Activated CD8-positive, alpha-beta T cell treated with anti-CD3 and anti-CD28 coated beads, Interleukin-2, amount 10 ng/mL, durations not matched to agents 7 days and 5 days (primary cell): ENCODE measurements at places on chromosomes 16 and 17.

DNA sequence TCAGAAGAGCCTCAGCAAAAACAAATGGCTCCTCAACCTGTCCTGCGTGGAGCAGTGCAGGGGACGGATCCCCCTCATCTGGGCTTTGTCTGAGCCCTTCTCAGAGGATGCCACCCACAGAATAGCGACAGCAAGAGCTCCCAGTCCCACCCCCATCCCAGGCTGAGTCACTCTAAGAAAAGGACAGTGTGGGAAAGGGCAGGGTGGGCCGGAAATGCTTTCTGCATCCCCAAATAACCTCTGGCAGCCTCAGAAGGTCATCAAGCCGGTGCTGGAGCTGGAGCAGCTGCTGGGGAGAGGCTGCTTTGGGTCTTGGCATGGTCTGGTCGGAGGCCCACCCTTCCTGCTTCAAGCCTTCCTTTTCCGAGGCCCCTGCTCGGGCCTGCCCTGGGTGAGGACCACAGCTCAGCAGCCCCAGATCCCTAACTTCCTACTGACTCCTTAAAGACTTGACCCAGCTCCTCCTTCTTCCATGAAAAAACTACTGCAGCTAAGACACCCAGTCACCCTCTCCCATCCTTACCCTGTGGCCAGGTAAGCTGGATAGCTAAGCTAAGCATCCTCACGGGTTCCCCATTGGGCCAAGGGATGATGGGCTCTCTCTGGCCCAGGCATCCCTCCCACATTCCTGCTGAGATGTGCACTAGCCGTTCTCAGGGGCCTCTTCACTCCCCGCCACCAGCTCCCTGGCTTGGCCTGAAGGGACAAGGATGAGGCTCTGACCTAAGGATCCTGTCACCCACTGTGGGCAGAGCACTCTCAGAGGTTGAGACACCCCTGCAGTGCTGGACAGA, 8.7 kb downstream of the SLC12A4 start:
- no peak for DNase-seq

GRCh38 chr17:32558326-32558955, 71.6 kb downstream of the CDK5R1 start:
- no peak for DNase-seq

GRCh38 chr16:70758786-70759185, 42.2 kb downstream of the VAC14 start:
- DNase-seq: no peak

DNA sequence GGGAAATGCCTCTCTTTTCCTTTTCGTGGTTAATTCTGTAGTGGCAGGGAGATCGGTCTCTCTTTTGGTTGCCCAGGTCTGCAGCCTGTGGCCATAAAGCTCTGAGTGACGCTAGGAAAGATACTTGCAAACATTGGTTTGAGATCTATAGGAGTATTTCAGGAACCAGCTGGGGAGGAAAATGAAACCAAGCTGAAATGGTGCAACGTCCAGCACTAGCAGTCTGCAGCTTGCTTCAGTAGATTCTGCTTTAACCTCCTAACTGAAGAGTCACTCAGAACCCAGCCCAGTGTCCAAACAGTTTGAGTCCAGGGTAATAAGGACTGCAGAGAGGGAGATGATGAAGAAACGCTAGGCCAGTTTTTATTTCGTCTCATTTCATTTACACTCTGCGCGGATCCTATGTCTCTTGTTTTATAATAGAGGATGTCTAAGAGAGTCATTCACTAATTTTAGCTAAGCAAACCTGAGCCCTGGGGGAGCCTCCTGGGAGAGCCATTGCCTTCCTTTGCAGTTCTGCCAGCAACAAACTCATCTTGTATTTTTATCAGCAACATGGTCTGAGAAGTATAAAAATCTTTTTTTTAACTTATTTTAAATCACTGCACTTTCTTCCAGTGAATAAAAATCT, 12.0 kb downstream of the SP2 start:
- DNase-seq: no peak

- DNase-seq: no peak
Observed at GRCh38 chr17:69704935-69705334, 290.4 kb downstream of the MAP2K6 start.

GRCh38 chr16:87160701-87161337, 156.4 kb downstream of the C16orf95 start:
- no peak for DNase-seq

- DNase-seq: peak; percentile 91
Observed at GRCh38 chr17:4986951-4987766, at the start of gene CAMTA2. Gene CAMTA2 (minus strand): TSS chr17:4987675. CDS start chr17:4986222, 1,453 bp downstream.

DNA sequence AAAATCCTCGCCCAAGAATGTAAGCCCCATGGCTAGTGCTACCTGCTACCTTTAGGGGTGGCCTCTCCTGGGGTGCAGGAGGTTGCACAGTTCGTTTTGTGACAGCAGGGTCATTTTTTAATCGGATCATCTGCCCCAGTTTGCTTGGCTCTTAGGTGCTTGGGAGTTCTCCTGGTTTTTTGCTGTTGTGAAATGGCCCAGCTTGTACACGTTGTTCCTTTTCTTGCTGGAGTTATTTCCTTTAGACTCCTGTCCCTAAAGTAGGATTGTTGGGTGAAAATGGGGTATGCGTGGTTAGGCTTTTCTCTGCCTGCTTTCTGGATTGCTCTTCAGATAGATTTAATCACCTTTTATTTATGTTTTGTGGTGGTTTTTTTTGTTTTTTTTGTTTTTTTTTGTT, 25.8 kb downstream of the ABCC1 start:
- no peak for DNase-seq

DNA sequence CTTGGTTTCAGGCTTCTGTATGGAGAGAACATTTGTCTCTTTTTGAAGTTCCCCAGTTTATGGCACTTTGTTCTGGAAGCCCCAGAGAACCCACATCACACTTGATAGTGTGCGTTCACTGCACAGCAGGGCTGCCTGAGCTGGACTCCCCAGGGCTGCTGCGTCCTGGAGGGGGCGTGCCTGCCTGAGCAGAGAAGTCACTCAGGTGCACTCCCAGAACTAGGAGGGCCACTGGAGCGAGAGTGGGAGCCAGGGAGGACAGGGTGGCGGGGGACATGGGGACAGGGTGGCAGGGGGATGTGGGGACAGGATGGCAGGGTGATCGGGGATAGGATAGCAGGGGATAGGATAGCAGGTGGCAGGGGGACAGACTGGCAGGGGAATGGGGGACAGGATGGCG, 43.9 kb upstream of the ZNF469 start:
- DNase-seq: no peak

DNA sequence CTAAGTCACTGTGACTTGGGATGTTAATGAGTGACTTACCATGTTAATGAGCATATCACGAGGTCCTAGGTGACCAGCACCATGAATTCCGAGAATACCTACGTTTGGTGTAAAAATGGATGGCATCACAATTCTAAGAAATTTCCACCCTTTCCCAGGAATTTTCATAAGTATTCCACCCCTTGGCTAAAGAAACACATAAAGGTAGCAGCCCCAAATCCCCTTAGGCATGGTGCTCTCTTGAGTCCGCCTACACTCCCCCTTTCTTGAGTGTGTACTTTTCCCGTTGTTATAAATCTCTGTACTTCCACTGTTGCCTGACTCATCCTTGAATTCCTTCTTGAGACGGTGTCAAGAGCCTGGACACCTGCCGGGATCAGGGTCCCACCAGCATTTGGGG, 504.0 kb upstream of the RBFOX1 start:
- DNase-seq: no peak

GRCh38 chr16:58236231-58236690, 38.4 kb upstream of the CSNK2A2 start:
- peak; percentile 74 for DNase-seq

DNA sequence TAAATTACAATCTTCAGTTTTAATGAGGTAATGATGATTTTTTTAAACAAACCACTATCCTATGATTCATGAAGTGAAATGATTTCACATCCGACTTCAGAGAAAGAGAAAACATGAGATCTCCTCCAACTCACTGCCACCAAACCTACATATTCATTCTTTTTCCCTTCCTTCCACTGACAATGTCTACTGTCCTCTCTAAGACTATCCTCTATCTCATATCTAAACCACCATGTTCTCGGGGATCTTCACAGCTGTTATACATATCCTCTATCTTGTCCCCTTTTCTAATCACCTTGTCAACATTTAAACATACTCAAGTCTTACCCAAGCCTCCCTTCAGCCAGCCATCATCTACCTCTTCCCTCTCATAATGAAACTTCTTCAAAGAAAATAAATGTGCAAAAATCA, 53.5 kb downstream of the SMURF2 start:
- no peak for DNase-seq

DNA sequence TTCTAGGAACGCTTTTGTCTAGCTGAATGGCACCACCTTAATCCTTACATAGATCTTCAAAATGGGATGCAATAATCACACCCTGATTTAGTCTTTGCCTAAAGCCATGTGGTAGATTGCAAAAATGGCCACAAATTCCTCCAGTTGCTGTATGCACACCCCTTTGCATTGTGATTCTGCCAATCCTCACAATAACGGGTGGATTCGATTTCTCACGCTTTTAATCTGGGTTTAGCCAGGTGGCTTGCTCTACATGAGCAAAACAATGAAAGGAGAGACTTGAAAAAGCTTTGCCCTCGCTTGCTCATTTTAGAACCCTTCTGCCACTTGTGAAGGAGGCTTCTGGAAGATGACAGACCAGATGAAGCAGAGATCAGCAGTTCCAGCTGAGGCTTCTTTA, 50.3 kb upstream of the B4GALNT2 start:
- DNase-seq: no peak

GRCh38 chr16:79540825-79541595, 59.5 kb downstream of the MAF start:
- no peak for DNase-seq
